CD4-positive, alpha-beta T cell treated with Interleukin-6 for 4 hours (primary cell): ENCODE measurements at places on chromosomes 7 and 10.

- peak; percentile 35 for DNase-seq
These were observed 176.5 kb downstream of the TCF7L2 start for GRCh38 chr10:113126229-113127201.

- DNase-seq, result no peak
These were observed 213.8 kb downstream of the COBL start for GRCh38 chr7:51102828-51103227.

- no peak for DNase-seq
These were observed 134.6 kb upstream of the TCF7L2 start for GRCh38 chr10:112815269-112816032.

- DNase-seq, result no peak
These were observed 1.1 kb downstream of the BAZ1B start for GRCh38 chr7:73520673-73521635.

- peak; percentile 34 for DNase-seq
These were observed 208.4 kb upstream of the KLF14 start for GRCh38 chr7:130942211-130942964.

- DNase-seq, result no peak
These were observed 439.2 kb upstream of the IGFBP3 start for GRCh38 chr7:46360296-46360695.

DNA sequence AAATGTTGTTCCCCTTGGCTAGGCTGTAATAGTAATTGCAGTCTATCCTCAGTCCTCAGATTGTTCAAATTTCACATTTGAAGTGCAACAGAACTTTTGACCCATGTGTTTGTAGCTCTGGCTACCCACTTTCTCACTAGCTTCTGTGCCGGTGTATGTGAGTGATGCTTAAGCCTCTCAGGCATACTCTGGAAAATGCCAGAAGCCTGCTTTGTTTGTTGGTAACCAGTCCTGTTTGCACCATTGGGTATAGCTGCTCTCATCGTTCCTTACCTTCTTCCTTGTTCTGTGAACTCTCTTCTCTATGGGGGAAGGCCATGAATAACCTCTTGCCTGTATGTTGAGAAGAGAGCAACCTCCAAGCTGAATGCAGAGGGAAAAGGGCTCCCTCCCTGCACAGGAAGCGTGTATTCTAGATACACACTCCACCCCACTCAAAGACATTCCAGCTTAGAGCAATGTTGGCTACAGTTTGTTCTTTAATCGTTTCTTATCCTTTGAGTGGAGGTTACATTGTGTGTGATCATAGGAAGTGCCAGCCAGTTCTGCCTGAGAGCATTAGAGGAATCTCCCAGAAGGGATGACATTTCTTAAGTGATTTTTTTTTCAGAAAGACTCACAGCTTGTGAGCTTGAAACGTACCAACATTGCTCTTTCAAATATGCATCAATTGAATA, 40.5 kb downstream of the C1QL3 start:
- no peak for DNase-seq

DNA sequence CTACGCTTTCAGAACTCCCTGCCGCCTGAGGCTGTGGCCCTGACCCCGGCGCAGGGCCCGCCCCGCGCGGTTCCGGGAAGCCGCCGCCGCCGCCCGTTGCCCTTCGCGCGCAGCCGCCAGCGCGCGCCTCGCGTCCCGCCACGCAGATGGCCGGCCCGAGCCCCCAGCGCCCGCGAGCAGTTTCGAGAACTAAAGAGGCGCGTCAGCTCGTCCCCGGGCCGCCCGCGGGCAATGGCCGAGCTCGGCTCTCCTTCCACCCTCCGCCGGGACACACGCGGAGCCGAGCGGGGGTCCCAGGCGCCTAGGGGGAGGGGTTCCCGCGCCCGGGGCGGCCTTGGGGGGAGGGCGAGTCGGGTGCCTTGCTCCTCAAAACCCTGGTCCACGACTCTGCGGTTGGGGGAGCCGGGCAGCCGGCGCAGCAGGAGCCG, 1.8 kb downstream of the HNRNPF start:
- peak; percentile 57 for DNase-seq

DNA sequence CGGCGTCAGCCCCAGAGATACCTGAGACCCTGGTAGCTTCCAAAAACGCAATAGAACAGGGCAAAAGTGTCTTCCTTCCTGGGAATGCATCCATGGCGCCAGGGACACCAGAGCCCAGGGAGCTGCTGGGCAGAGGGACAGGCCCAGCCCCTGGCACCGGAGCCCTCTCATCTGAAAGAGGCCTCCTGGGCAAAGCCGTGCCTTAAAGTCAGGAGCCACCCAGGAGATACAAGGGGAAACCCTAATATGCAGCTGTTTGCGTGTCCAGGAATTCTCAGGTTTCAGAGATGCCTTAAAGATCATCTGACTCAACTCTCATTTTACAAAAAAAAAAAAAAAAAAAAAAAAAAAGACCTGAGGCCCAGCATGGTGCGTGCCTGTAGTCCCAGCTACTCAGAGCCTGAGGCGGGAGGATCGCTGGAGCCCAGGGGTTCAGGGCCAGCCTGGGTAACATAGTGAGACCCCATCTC, 28.0 kb downstream of the NUDT1 start:
- DNase-seq, result no peak

DNA sequence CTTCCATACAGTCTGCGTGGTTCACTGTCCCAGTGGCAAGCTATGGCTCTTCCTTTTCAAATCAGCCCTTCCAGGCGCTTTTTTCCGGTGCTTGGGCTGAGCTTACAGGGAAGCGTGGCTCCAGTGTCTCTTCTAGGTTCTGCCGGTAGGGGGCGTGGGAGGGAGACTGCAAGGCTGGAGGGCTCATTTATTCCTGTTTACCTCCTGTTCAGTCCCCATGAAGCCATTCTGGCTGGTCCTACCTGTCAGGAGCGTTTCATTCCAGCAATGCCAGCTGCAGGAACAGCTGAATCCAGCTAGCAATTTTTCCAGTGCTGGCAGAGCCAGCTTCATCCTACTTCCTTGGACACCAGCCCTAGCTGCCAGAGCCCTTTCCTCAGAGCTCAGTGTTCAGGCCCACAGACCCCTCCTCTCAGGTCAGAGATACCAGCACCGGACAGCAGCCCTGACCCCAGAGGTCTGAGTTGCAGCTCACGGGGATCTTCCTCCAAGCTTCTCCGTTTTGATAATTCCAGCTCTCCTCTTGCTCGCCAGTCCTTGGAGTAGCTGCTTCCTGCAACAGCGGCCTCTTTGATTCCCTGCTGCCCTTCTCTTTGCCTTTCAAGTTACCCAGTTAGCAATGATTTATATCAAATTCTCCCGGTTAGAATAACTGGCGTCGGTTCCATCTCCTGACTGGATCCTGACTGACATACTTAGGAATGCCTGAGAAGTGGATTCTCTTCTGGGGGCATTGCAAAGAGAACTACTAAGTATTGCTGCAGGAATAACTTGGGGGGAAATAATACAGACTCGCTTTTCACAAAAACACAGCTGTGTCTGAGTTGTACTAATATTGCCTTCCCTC, 129.8 kb downstream of the FRMD4A start:
- DNase-seq, result no peak

DNA sequence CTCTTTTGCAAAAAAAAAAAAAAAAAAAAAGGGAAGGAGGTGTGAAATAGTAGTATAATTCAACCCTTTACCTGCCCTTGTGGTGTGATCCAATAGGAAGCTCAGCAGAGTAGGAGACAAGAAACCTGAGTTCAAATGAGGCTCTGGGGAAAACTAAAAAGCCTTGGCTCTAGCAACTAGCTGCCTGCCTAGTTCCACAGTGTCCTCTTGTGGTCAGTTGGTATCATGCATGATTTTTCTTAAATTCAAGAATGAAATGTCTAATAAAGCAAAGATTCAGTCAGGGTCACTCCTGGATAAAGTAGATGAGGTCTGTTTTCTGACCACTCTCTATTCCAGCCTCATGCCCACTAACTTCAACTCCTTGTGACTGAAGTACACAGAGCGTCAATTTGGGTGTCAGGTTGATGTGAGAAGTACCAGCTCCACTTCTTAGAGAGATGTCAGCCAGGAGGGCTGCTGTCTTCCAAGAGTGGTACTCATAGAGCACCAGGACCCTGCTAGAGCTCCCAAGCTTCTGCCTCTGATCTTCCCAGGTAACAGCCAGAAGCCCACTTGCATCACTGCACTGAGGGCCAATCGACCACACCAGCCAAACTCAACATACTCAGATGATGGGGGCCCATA, 10.5 kb downstream of the LSM5 start:
- DNase-seq, result no peak

DNA sequence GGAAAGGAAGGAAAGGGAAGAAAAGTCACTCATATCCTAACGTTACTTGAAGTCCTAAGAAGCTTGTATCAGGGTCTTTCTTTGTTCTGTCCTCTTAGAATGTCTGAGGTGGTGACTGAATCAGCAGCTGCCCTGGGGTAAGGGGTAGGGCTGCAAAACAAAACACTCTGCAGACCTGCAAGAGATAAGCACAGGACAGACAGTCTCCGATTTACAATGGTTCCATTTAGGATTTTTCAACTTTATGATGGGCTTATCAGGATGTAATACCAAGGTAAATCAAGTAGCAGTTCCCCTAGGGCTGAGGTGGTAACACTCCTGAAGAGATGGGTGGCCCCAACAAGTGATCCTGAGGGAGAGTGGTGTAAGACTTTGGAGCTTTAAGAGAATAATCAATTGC, 16.5 kb downstream of the KDM7A start:
- no peak for DNase-seq

GRCh38 chr10:86673827-86674581, 5.7 kb downstream of the LDB3 start:
- no peak for DNase-seq

GRCh38 chr7:91731976-91732375, 148.5 kb downstream of the MTERF1 start:
- DNase-seq, result no peak

DNA sequence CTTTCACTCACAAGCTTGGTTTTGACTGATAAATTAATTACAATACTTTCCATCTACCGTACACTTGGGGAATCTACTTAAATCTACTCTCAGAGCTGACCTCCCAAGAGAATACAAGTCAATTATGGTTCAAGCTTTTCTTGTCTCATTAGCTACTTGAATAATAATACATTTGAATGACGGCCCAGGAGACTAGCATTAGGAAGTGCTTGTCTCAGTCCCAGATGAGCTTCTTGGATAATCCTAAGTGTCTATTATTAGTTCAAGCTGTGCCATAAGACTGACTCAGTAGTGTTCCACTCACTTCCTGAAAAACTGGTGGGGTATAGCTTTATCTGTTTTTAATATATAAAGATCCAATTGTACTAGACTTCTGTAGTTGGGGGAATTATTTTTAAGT, 100.2 kb downstream of the GNAT3 start:
- no peak for DNase-seq

DNA sequence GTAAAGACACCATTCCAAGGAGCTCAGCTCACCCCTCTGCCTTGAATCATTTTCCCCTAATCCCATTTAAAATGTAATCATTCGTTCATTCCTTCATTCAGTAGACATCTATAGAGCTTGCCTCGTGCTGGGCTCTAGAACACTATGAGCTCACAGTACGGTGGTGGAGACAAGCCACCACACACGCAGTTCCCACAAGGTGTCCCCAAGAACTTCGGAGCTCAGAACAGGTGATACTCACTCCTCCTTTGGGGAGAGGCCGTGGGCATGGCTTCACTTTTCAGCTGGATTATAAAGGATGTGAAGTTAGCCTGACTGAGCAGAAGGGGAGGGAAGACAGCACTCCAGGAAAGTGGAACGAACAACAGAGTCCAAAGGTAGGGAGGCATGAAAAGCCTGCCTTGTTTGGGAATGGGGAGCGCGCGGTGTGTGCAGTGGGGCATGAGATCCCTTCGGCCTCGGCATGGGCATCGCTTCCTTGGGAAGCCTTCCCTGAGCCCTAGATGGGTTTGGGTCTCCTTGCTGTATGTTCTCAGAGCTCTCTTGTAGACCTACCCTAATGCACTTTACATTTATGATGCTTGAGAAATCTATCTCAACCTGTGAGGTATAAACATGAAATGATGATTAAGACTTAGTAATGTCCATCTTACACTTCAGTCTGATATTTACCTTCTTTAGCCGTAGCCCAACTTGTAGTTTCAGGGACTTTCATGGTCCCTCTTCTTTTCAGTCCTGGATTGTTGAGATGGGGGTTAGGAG, 809 bp upstream of the OGA start:
- no peak for DNase-seq

- DNase-seq, result peak; percentile 75
These were observed 94.1 kb downstream of the PRKAG2 start for GRCh38 chr7:151782598-151783448.

DNA sequence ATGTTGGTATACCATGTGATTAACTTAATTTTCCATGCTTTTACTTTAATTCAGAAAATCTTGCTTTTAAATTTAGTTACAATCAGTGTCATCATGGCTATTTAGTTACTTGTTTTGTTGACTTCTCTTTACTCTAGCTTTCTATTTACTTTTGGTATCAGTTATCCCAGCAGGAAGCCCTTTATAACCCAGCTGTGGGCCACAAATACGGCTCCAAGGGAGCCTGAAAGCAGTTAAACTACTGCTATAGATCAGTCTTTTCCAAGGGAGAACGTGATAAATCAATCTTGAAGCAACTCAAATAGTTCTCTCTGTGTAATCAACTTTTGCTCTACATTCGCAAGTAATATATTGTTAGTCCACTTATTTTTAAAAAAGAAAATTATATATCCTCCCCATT, 287.4 kb downstream of the CACNA2D1 start:
- no peak for DNase-seq

- DNase-seq, result no peak
These were observed 370.2 kb downstream of the GATA3 start for GRCh38 chr10:8424555-8425211.

- no peak for DNase-seq
These were observed 51.3 kb downstream of the AOC1 start for GRCh38 chr7:150903606-150904005.

DNA sequence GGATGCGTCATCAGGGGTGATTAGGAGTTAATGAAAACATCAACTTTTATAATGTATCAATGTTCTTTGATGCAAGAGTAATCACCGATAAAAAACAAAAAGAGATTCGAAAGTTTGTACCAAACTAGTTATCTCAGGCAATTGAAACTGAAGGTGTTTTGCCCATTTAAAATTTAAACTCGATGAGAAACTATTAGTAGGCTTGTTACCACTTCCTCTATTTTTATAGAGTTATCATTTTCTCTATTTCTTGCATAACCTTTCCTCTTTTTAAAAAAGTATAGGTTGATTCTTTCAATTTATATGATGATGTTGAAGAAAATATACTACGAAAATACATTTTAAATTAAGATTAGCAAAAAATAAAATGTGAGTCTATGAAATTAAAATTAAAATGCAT, 597.3 kb upstream of the POT1 start:
- DNase-seq, result no peak

DNA sequence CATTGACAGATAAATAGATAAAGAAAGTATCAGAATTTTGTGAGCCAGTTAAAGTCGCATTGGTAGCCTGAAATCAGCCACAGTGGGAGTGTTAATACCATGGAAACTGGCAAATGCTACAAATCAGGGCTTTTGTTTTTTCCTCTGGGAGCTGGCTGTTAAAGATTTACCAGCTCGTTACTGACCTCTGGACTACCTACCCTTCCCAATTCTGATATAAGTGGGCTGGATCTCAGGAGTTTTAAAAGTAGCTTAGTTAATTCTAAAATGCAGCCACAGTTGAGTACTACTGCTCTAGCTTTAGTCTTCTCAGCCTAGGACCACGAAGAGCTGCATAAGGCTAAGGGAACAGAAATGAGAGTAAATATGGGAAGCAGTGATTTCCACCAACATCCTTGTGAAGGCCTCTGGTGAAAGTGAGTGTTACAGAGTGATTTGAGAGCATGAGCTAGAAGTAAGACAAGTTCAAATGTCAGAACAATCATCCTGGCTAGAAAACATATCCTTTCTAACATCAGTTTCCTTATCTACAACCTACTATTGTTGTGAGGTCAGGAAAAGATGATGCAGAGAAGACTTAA, 53.2 kb downstream of the A1CF start:
- no peak for DNase-seq

GRCh38 chr7:26723129-26723528, 141.3 kb downstream of the SKAP2 start:
- DNase-seq, result no peak
